ENCODE measurements at places on chromosomes 4 and X.

DNA sequence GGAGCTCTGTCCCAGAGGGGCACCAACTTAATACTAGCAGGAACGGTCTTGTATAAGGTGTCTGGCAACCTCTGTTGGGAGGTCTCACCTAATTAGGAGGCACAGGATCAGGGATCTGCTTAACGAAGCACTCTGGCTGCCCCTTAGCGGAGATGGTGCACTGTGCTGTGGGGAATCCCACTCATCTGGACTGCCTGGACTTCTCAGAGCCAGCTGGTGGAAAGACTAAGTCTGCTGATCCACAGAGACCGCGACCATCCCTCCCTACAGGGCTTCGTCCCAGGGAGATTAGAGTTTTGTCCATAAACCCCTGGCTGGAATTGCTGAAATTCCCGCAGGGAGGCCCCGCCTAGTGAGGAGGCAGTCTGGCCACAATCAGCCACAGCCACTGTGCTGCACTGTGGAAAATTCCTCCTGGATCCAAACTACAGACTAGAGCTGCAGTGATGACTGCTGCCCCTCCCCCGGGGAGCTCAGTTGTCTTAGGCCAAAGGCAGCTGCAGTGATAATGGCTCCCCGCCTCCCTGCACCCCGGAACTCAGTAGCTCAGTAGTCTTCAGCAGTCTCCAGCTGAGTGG, 22.0 kb upstream of the ZCCHC4 start:
- no peak for DNase-seq

GRCh38 chr4:155582041-155582440, 84.6 kb upstream of the GUCY1A1 start:
- no peak for DNase-seq

DNA sequence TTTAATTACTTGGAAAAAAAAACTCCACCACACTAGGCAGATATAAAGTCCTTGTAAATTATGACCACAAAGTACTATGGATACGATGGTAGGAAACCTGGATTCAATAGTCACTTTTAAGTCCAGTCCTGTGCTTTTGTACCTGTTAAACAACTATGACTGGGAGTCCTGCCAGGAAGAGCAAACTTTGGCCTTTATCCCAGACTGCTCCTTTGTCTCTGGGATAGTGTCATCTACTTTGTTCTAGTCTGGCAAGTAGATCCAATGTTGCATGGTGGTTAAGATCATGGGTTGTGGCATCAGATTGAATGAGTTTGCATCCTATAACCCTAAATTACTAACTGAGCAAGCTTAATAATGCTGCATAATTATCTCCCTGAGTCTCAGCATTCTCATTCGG, 175.3 kb upstream of the FGF13 start:
- no peak for DNase-seq

DNA sequence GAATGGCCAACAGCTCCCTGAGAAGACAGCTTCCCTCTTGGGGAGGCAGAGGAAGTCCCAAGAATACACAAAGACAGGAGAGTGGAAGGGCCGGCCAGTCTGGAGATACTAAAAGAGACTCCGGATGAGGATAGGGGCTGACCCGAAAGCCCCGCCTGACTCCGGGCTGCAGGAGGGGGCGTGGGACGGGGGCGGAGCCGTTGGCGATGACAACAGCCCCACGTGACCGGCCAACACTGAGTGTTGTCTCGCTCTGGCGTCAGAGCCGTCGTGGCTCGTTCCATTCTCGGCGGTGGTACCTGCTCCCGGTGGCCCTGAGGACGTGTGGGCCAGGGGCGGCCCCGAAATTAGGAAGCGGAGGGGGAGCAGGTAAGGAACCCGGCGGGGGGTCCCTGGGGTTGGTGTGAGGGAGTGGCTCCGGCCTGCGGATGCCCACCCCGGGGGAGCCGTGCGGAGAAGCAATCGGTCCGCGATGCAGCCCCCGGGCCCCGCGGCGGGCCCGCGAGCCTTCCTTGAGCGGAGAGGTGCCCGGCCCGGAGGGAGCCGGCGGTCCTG, at the start of gene BEX4:
TSS of gene BEX4 (plus strand) at position 239 of the 555 bp plus-strand sequence. CDS start 1,046 bp downstream, outside the sequence.
- DNase-seq = peak; percentile 87

DNA sequence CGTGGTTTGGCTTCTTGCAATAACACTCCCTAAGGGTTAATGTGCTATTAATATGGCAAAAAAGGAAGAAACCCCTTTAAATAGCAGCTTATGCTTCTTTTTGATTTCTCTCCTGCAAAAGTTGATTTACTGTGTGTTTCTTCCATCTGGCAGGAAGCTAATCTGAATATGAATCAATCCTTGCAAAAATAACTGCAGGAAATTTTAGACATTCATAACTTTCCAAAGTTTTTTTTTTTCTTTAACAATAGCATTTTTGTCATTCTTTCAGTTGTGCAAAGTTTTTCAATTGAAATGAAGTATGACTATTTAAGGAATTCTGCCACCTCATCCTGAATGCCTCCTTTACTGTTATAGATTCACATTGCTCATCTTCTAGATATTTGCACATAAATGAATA, 115.6 kb downstream of the SPANXA1 start:
- no peak for DNase-seq

DNA sequence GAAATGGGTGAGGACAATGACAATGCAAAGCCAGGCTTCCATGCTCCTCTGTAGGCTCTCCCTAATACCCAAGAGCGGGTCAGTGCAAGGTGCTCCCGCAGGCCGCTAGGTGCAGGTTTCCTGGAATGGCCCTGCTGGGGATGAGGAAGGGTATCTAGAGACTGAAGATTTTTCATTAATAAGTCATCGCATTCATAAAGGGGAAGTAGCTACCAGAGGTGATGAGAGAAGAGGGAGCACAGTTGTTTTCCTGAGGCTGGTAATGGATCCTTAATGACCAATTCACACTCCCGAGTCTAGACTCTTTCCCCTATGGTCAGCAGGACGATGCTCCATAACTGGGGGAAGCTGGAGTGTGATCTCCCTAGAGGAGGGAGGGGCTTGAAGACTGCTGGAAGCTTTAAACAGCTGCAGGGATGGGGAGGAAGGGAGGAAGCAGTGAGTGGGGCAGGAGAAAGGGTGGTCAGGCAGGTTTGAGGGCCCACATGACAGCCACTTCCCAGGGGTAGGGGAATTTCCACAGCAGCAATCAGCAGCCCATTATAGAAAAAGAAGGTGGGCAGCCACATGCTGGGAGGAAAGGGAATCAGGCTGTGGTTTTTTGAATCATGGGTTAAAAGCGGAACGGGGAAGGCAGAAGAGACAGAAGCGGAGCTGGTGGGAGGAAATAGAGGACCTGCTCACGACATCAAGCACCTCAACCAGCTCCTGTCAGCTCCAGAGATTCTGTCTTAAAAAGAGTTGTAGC, 10.2 kb upstream of the ATP6AP2 start:
- no peak for DNase-seq

DNA sequence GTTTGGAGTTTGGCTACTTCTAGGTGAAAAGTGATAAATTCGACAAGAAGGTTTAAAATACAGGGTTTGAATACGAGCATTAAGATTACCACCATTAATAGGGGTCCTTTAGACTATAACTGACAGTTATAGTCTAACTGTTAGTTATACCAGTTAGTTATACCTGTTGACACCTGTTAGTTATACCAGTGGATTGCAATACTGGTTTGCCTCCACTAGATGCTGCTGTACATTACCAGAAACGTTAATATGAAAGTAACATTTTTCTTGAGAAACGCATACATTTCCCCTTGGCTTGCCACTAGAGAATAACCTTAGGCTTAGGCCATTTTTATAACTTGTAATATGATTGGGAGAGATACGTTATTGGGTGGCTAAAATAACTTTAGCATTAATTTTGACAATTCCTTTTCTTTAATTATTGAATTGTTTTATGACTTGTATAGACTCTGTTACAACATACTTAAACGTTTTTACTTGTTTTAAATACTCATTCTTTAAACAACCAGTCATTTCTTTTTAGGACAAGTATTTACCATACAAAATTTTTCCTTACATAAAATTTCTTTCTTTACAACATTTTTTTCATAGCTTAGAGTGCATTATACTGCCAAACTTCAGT, 911.2 kb downstream of the FSTL5 start:
- DNase-seq = no peak

DNA sequence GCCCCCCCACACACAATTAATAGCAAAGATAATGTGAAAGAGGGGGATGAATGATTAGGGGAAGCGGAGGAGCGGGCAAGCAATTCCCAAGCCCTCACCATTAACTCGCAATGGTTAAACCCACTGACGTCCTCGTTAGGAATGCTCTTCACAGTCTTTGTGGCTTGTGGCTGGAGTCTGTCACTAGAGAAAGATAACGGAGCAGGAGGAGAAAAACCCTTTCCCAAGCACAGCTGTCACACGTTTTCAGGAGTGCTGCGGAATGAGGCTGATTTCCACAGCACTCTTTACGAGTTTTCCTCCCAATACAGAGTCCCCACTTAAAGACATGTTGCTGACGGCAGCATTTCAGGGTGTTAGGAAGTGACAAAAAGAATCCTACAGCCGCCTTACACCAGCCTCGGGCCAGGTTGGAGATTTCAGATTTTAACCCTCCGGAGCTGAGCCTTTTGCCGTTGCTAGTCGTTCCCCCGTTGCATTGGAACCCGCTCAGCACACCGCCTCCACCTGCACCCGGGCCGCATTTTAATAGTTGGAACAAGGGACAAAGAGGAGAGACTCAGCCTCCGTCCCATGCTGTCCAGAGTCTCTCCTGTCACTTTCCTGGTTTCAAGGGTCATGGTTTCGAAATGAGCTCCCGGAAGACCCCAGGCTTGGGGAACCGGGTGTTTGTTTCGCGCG, 92.2 kb downstream of the GEMIN8 start:
- no peak for DNase-seq

- no peak for DNase-seq
These were observed 2.4 kb downstream of the PGM2 start for GRCh38 chr4:37828843-37829242.

GRCh38 chrX:13911586-13911985, 94.7 kb upstream of the GPM6B start:
- no peak for DNase-seq

GRCh38 chr4:81142744-81143143, 72.3 kb downstream of the PRKG2 start:
- DNase-seq = no peak

GRCh38 chrX:129791961-129792570, 12.3 kb downstream of the SASH3 start:
- no peak for DNase-seq

- no peak for DNase-seq
These were observed 135.2 kb upstream of the RASGEF1B start for GRCh38 chr4:81606801-81607501.

DNA sequence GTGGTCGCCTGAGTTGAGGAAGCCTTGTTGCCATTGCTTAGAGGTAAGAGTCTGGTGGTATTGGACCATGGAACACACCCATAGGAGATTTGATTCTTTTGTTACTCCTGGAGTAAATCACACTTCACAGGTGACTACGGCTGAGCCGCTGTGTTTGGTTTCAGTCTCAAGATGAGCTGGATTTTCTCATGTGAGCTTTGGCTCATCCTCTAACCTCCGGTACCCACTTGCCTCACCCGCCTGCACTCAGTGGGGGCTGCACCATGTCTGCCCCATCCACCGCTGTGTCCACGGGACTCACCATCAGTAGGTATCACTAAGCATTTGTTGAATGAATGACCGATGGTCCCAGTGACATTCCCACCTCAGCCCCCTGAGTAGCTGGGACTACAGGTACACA, 52.7 kb downstream of the HTT-AS start:
- no peak for DNase-seq

DNA sequence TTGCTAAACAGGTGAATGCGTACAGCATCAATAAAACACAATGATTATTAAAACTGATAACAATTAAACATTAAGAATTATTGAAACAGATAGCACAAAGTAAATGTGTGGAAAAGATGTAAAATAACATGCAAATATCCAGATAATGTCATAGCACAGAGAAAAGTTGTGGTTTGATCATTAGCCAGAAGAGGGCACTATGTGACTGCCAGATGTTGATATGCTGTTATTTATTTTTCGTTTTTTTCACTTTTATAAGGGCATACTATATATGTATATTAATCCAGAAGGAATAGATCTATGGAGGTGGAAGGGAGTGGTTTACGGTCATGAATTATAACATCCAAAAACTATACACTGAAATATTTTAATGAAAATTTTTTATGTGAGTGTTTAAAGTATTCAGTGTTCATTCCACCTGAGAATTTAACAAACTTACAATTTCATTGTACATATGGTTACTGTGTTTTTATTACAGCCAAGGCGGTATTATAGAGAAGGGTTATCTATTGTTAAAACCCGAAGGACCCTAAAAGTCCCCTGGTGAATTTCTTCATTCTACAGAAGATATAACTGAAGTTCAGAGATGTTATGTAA, 211.9 kb upstream of the UGT8 start:
- DNase-seq = no peak

DNA sequence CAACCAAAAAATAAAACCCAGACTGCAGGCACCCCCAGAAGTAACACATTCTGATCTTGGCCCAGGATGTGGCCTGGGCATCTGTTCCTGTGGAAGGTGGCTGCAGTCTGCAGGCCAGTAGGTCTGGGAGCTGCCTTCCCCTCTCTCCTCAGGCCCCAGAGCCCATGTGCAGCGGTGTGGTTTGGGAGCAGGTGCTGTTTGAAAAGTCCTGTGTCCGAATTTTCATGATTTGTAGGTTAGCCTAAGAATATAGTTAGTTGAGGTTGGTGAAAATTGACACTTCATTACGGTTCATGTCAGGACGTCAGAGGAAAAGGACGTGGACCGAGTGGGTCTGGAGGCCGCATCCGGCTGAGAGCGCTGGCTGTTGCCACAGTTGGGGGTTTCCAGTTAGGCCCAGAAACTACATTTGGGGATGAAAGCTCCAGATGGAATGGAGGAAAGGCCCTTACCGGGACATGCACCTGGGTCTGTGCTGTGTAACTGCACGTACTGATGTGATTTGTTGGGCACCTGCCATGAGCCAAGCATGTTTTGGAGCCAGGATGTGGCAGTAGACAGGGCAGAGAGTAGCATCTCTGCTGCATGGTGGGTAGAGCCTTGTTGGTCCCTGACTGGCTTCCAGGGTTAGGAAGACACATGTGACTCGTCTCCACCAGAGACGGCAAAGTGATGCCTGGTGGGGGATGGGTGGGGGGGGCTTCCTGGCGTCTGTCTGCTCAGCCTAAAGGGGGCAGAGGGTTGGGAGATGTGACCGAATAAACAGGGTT, 21.7 kb upstream of the HGFAC start:
- no peak for DNase-seq

- peak; percentile 26 for DNase-seq
These were observed at the start of gene IRAK1 for GRCh38 chrX:154019633-154020528. IRAK1 (minus strand) TSS chrX:154019902; CDS start chrX:154019812, 90 bp downstream.

DNA sequence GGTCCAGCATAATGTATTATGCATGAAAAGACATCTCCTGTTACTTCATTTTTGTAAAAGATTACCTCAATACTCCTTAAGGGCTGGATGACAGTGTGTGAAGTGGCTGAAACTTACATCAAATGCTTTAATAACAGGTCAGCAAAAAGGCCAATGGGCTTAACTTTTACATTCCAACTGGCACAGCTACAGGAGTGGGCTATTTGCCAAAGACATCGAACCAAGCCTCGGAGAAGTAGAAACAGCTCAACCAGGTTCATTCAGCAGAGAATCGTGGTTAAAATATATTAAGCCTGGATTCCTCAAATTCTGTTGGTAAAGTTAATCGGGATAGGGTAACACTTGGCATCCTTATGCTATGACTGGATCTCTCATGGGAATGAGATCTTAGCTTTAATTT, 639.7 kb downstream of the TRIML1 start:
- DNase-seq = no peak

- no peak for DNase-seq
These were observed 514.5 kb upstream of the FAM241A start for GRCh38 chr4:111630705-111631104.

GRCh38 chr4:81113024-81113423, 82.5 kb downstream of the BMP3 start:
- no peak for DNase-seq

GRCh38 chr4:48778431-48779094, 1.5 kb downstream of the FRYL start:
- DNase-seq = no peak
